Activated T-helper 9 cell treated with anti-CD3 and anti-CD28 coated beads, Interleukin-2, amount 50 U/mL, for 16 hours (primary cell): ENCODE measurements at places on chromosomes 6 and 20.

- DNase-seq = no peak
Observed at GRCh38 chr6:8624665-8625064, 189.3 kb upstream of the SLC35B3 start.

DNA sequence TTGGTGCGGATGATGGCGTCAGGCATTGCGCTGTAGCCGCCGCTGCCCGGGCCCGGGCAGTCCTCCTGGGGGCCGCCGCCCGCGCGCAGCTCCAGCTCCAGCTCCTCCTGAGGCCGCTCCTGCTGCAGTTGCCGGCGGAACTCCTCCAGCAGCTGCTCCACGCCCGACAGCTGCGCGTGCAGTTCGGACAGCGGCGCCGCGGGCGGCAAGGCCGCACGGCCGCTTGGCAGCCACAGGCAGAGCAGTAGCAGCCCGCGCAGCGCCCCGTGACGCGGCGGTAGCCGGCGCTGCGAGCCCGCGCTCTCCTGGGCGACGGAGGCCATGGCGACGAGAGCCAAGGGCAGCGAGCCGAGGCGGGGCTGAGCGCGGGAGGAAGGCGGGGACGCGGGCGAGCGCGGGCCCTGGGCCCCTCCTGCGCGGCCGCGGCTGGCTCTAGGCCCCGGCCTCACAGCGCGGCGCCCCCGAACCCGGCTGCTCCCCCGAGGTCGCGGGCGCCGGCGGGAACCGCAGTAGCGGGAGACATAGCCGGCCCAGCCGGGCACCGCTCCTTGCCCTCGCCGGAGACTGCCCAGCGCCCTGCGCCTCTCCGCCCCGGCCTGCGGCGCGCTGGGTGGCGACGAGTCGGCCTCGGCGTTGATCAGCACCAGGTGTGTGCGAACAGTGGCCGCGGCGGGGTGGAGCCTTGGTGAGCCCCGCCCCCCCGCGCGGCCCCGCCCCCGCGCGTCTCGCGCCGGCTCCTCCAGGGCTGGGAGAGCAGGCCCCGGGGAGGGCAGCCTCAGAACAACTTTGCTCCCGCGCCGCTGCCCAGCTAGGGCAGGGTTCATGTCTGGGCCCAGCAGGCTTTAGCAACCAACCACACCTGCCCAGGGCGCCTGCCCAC is at the start of gene LRP11:
TSS of gene LRP11 (minus strand) at position 662 of the 880 bp plus-strand sequence. CDS start at position 323, 339 bp downstream.
- DNase-seq = peak; percentile 80

GRCh38 chr6:26301638-26302037 is 63.4 kb upstream of the BTN3A2 start:
- no peak for DNase-seq

DNA sequence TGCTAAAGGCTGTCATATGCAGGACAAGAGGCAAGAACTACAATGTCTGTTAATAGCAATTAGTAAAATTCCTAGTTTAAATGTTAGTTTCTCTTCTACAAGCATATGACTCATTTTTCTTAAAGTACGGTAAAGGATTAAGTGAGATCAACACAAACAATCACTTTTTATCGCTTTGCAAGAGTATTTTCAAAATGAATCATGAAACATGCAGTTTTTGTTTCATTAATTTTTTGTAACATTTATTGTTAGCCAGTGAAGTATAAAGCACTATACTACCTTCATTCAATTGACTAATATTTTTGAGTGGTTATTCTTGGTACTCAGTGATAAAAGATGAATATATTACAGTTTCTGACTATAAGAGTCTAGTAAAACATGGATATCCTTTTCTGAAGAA is 138.6 kb downstream of the AHI1 start:
- DNase-seq = no peak

DNA sequence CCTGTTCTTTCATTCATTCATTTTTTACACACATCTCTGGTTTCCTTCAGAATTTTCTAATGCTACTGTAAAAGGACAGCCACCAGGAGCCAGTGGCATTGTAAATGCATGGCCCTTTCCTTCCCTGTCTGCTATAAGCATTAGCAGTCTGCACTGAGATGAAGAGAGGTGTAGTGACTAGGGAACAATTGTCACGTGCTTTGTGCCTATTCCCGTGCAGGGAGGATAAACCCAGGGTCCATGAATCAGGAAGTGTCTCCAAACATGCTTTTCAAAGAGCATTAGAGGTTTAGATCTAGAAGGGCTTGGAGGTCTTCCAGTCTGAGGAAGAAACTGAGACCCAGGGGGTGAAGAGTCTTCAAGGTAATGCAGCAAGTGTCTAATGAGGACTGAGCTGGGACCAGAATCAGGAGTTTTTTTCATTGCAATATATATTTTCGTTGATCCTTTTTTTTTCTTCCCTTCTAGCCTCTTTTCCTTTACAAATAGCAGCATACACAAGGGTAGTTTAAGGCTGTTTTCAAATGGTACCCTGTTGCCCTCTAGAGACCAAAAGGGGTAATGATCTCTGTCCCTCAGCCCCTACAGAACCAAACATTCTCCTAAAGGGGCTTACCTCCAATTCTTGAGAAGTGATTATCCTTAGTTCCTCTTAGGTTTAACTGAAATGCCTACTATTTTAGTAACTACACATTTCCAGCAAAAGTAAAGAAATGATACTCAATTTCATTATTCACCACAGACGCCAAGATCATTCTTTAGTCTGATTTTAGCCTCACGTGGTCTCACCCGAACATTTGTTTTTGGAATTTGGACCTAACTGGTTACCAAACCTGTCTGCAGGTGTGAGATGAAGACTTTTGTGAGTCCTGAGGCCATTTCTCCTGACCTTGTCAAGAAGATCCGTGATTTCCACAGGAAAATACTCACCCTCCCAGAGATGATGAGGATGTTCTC is 6.6 kb downstream of the TRIM15 start:
- no peak for DNase-seq

GRCh38 chr20:62624325-62624690 is 18.0 kb upstream of the SLCO4A1 start:
- no peak for DNase-seq

GRCh38 chr6:123802697-123803503 is 765 bp upstream of the NKAIN2 start:
- peak; percentile 17 for DNase-seq

GRCh38 chr20:60095456-60095855 is 137.2 kb downstream of the CDH26 start:
- DNase-seq = no peak

DNA sequence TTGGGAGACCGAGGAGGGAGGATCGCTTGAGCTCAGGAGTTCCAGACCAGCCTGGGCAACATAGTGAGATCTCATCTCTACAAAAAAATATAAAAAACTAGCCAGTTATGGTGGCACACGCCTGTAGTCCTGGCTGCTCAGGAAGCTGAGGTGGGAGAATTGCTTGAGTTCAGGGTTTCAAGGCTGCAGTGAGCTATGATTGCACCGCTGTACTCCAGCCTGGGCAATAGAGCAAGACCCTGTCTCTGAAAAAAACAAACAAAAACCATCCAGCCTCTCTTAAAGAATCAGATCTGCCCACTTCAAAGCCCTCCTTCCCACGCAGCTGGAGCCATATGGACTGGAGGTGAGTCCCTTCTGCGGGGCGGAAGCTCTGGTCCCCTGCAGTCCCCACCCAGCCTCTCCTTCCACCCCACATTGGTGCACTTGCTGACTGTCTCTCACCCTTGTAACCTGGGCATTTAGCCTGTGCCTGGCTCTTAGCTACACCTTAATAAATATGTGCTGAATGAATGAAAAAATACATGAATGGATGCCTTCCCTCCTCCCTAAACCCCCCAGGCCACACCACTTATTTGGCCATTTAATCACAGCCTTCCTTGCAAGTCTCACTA is 7.2 kb upstream of the PARD6B start:
- no peak for DNase-seq

DNA sequence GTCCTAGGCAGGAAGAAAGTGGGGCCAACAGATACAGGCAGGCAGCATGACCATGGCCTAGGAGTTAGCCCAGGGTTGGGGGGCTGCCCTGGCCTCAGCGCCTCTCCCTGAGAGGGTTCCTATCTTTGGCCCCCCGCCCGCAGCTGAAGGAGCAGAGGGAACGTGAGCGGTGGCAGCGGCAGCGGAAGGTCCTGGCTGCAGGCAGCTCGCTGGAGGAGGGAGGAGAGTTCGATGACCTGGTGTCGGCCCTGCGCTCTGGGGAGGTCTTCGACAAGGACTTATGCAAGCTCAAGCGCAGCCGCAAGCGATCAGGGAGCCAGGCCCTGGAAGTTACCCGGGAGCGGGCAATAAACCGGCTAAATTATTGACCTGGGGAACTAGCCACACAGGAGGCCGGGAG is 32.6 kb downstream of the MOCS1 start:
- no peak for DNase-seq

DNA sequence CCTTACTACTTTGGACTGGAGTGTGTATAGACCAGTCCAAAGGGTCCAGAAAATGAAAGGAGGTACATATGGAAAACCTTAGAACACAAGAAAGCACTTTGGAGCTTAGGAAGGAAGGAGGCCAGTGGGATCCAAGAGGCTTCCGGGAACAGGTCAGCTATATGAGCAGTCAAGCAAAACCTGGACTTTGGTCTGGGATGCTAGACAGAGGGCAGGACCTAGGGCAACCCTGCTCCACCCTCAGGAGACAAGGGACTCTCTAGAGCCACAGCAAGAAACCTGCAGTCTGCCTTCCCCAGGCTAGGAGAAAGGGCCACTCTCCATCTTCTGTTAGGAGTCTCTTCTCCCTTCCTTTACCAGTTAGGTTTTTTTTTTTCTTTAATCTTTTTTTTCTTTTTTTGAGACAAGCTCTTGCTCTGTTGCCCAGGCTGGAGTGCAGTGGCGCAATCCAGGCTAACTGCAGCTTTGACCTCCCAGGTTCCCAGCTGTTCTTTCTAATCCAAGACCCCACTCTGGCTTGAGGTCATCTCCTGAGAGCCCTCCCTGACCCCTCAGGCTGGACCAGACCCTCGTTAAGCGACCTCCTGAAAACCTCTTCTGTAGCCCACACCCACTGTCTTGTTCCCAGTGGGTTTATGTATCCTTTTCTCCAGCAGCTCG is 4.6 kb downstream of the KCNK5 start:
- no peak for DNase-seq

DNA sequence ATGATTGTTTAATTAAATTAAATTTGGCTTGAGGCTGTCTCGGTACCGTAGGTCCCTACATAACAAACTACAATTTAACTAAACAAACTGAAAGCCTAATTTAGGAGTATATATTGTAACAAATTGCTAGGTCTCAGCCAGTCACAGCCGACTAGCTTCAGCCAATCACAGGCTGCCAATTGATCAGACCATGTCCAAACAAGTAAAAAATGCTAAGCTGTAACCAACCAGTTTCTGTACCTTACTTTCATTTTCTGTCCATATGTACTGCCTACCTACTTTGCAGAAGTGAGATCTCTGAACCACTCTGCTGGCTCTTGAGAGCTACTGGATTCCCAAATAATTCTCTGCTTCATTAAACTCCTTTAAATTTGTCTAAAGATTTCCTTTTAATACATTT is 648.0 kb upstream of the GJE1 start:
- DNase-seq = no peak

DNA sequence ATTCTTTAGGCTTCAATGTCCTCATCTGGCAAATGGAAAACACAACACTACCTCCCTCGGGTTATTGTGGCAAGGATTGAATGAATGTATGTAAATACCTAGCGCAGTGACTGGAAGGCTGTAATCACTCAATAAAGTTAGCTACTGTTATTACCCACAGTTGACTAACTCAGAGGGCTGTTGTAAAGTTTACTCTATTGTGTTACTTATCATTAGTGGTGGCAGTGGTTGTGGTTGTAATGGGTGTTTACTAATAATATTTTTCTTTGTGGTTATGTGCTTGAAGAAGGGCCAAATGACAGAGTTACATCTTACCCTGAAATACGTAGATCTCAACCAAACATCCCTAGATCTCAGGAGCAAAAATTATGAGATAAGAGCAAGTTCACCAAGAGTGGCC is 42.0 kb upstream of the PXDC1 start:
- no peak for DNase-seq

- DNase-seq = no peak
Observed at GRCh38 chr6:146433881-146434731, 109.5 kb upstream of the RAB32 start.

DNA sequence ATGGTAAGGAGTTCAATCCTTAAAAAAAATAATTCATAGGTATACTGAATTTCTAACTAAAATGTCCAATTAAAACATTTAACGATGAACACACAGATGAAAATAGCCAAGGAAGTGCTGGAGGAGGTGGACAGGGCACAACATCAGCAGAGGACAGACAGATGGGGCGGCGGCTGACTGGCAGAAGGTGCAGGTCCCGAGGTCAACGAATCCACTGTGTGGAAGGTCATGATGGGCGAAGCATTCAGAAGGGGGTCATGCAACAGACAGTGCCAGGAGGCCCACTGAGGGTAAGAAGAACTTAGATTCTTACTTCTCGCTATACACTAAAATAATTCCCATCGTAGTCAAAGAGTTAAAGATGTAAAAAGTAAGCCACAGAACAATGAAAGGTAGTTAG is 34.2 kb upstream of the FRMD1 start:
- no peak for DNase-seq

GRCh38 chr20:6576726-6577125 is 190.8 kb upstream of the BMP2 start:
- no peak for DNase-seq

DNA sequence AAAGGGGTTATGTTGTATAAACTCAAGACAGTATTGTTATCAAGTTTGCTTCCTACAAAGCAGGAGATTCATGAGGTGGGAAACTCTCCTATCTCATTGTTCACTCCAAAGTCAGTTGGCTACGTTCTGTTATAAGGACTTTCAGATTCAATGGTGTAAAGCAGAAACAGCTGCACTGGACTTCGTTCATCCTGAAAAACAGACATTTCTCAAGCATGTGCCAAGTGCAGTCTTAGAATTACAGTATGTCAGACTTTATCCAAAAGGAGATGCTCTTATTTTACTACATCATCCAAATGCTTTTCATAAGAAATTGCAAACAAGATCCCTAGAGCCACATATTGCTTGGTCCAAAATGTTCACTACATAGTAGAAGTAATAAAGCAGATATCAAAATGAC is 14.9 kb downstream of the COL21A1 start:
- no peak for DNase-seq

DNA sequence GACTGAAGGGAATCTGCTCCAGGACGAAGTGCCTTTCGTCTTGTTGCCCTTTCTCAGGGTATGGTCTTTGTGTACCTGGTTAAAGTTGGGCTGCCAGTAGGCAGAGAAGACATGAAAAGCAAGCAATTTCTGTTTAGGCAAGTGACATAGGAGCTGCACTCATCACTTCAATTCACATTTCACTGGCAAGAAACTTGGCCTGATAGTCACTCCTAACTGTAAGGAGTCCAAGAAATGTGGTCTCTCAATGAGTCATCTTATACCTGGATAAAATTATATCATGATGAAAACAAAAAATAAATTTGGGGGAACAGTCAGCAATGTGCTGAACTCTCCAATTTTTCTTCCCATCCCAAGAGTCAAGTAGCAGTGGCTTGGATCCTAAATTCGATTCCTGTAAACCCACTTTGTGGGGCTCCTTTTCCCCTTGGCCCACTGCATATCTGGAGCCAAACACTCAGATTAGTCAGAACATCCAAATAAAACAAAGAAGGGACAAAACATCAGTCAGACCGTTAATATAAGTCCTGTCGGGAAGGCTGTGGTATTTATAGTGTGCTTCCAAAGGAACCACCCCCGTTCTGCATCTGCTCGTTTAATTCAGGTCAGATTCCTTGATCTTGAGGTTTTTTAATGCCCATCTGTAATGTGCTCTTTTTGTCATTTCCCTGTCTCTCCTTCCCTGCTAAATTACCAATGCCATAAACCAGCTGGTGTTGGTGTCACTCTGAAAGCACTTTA is 5.0 kb upstream of the GABRR1 start:
- no peak for DNase-seq
